Activated CD4-positive, alpha-beta T cell treated with anti-CD3 and anti-CD28 coated beads, Interleukin-2, amount 10 ng/mL, durations not matched to agents 7 days and 5 days (primary cell): ENCODE measurements at places on chromosomes 12 and 14. TPM values are rescaled to one million over a fixed set of nuclear protein-coding genes. Genes with fewer than 3 reads are reported as not detected.

TRHDE gene
- not detected for total RNA-seq

TMPRSS12 gene
- total RNA-seq, result not detected

YEATS4 gene
- 45.3 TPM for total RNA-seq

GPR135 gene
- 1.6 TPM for total RNA-seq

PLEKHA5 gene
- 5.1 TPM for total RNA-seq

FKBP3 gene
- 64.4 TPM for total RNA-seq

GPRC5A gene
- total RNA-seq, result 0.08 TPM

RASAL1 gene
- 0.40 TPM for total RNA-seq

CLEC1A gene
- not detected for total RNA-seq

EMP1 gene
- total RNA-seq, result 35.0 TPM

DHH gene
- total RNA-seq, result not detected

TSPAN19 gene
- total RNA-seq, result not detected

CPM gene
- 0.87 TPM for total RNA-seq

DBX2 gene
- total RNA-seq, result not detected

DNAI7 gene
- total RNA-seq, result not detected

SLC2A13 gene
- total RNA-seq, result 2.5 TPM

KRT2 gene
- 0.10 TPM for total RNA-seq

MYH6 gene
- total RNA-seq, result 0.08 TPM

NRXN3 gene
- total RNA-seq, result not detected

AQP2 gene
- not detected for total RNA-seq

EFS gene
- not detected for total RNA-seq

RHOJ gene
- total RNA-seq, result not detected

RNFT2 gene
- total RNA-seq, result 15.1 TPM

PROX2 gene
- not detected for total RNA-seq

PRB2 gene
- not detected for total RNA-seq

ETV6 gene
- 34.2 TPM for total RNA-seq

MAGOHB gene
- total RNA-seq, result 49.2 TPM

OR11G2 gene
- total RNA-seq, result not detected

PMCH gene
- total RNA-seq, result not detected

RD3L gene
- not detected for total RNA-seq

SLC10A1 gene
- total RNA-seq, result not detected

AQP6 gene
- not detected for total RNA-seq

CMTM5 gene
- not detected for total RNA-seq

LUM gene
- not detected for total RNA-seq

ITGA7 gene
- 3.1 TPM for total RNA-seq

MIPOL1 gene
- not detected for total RNA-seq

PLEKHD1 gene
- total RNA-seq, result 0.19 TPM

E2F7 gene
- 29.4 TPM for total RNA-seq

ST8SIA1 gene
- total RNA-seq, result 0.62 TPM

KIF5A gene
- 0.64 TPM for total RNA-seq

LRRC10 gene
- total RNA-seq, result not detected
